ENCODE measurements at places on chromosomes 3 and 15. TPM values are rescaled to one million over a fixed set of nuclear protein-coding genes. Genes with fewer than 3 reads are reported as not detected.
A peak's percentile ranks its signal among the peaks of the same experiment; 100 is the strongest.

DNA sequence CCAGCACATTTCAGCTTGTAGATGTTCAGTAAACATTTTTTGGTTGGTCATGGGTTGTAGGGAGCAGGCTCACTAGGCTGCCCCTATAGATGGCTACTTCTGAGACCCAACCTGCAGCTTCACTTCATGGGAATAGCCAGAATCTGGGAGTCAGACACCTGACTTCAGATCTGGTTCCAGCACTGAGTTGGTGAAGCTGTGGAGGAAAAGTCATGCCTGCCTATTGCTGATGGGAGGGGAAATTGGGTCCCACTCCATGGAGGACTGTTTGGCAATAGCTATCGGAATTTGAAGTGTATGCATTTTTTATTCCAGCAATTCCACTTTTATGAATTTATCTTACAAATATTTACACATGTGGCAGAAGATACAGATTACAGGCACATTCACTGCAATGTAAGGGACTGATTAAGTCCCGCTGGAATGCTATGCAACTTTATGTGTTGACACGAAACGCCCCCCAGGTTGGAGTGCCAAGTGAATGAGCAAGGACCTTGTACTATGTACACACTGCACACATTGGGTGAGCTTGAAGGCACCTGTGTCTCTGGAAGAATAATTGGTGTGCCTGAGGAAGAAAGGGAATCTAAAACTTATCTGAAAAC lies 7.8 kb upstream of the CCR1 start:
- no peak for DNase-seq

DNA sequence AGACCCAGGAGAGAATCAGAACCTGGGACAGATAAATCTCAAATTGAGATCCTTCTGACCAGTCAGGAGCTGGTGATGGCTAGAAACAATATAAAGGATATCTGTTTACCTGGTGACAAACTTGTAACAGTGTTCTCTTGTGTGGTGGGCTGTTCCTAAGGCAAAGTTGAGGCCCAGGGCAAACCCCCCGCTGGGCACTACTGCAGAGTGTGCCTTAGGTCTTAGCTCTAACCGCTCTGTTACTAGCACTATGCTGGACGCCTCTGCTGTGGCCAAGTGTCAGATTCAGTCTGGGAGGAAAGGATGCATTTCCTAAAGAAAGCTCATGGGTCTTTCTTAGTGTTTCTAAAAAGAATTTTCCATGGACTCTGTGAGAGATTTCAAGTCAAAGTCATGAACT lies 146.5 kb upstream of the MEIS2 start:
- no peak for DNase-seq

GRCh38 chr3:150098621-150099020 lies 127.9 kb upstream of the PFN2 start:
- no peak for DNase-seq

GRCh38 chr3:136819731-136820679 lies 1.1 kb downstream of the SLC35G2 start:
- peak; percentile 30 for DNase-seq

DNA sequence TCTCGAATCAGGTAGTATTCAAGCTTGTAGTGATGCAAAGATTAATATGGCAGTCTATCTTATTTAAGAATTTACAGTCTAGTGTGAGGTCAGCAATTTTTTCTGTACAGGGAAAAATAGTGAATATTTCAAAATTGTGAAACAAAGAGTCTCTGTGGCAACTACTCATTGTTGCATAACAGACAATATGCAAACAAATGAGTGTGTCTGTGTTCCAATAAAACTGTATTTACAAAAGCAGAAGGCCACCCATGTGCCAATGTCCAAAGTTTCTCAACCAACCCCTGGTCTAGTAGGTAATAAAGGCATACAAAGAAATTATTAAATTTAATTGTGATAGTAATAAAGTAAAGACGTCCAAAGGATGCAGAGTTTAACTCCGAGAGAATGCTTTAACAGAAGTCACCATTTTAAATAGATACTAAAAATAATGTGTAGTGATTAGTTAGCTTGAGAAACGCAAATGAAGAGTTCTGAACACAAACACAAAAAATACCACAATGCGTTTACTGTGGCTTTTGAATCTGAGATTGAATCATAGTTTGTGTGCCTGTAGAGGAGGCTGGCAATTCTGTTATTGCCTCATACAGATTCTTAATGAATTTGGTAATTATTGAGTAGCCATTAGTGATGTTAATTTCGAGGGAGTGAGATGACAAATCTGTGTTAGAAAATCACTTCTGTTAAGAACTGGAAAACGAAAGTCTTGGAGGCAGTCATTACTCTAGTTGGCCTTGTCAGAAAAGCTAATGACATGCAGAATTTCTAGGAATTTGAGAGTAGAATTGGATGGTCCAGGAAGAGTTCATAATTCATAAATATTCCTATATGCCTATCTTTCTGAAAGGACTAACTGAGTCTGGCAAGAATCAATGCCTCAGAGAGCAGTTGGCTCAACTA lies 48.7 kb downstream of the CADM2 start:
- no peak for DNase-seq

DNA sequence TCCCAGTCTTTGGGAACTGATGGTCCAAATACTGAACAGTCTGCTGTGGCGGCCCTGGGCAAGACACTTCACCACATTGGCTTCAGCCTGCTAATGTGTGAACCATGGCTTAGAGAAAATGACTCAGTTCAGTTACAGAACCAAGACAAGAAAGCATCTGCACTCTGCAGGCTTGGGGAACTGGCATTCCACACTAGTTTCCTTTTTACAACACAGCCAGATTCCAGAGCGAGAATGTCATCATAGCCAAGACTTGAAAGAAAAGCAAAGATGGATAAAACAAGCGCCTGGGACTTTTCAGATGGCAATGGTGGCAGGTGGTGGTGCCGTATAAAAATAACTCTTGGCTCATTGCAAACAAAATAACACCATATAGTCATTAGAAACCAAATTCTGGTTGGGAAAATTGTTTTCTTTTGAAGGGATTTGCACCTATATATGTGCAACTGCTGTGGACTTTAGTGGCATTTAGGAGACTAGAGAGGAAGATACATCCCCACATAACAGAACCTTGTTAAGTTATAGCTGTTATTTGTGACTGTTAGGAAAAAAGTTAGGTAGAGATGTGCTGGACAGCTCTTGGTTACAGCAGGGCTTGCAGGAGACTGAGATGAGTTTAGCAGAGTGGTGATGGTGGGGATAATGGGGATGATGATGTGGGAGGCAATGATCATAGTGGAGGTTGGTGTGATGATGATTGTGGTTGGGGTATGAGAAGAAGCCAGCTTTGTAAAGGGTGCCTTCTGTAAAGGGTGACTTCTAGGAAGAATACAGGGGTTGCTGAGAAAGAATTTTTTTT lies 273.6 kb downstream of the THRB start:
- DNase-seq, result peak; percentile 65

GRCh38 chr3:139476348-139476747 lies at the start of gene RBP2:
RBP2 (minus strand) TSS chr3:139476516; CDS start chr3:139476459, 57 bp downstream.
- DNase-seq, result no peak

- no peak for DNase-seq
Observed at GRCh38 chr3:122186372-122186771, 2.9 kb downstream of the CASR start.

- DNase-seq, result no peak
Observed at GRCh38 chr3:10638466-10638865, 133.1 kb upstream of the ATP2B2 start.

GRCh38 chr3:197440717-197441303 lies 115.0 kb downstream of the BDH1 start:
- DNase-seq, result no peak

DNA sequence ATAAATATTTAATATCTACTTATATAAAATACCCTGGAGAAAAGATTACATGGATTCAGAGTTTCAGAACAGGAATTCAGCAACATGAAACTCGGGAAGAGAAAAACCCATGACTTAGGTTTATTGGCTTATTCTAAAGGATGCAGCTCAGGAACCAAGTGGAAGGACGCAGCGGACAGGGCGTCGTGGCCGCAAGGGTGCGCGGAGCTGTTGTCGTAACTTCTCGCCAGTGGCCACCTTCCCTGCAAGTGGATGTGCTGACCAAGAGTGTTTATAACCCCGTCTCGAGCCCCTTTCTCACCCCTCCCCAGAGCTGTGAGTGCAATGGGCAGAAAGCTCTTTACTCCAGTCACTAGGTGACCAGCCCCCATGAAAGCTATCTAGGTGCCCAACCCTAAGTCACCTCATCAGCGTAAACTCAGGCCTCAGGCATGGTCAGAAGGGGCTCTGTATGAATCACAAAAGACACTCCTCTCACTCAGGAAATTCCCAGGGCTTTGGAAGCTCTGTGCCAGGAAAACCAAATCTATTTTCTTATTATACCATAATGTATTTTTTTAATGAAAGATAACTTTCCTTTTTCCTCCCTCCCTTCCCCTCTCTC lies 77.3 kb downstream of the CHRNA7 start:
- no peak for DNase-seq

GRCh38 chr3:24258727-24259600 lies 235.7 kb downstream of the THRB start:
- no peak for DNase-seq

DNA sequence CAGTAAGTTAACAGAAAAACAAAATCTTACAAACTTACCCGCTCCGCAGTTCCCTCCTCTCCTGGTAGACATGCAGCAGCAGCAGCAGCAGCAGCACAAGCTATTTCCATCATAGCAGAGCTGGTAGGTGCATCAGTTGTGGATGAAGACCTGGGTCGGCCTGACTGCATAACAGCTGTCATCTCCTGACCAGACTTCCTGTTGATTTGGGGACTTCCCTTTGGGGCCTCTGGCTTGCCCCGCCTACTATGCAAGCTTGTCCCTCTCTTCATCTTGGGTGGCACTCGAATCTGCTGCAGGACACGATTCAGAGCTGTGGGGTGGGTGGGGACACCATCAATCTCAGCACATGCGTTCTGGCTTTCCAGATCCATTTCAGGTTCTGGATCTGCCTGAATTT lies 65.7 kb downstream of the TMCC1 start:
- no peak for DNase-seq

DNA sequence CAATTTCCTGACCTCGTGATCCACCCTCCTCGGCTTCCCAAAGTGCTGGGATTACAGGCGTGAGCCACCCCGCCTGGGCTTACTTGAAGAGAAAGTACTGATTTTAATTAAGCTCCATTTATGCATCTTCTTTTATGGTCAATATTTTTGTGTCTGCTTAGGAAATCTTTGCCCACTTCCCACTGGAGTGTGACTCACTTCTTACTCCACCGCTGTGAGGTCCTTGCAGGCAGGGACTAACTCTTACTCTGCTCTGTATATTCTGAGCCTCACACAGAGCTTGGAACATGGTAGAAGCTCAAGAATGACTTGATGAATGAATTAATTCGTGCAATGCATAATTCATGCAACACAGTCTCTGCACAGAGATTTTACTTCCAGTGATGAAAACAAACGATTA lies 2.9 kb upstream of the TM4SF19 start:
- no peak for DNase-seq

- DNase-seq, result no peak
Observed at GRCh38 chr15:90952901-90953677, 1.6 kb upstream of the RCCD1 start.

- no peak for DNase-seq
Observed at GRCh38 chr3:14455571-14456317, 53.3 kb downstream of the SLC6A6 start.

DNA sequence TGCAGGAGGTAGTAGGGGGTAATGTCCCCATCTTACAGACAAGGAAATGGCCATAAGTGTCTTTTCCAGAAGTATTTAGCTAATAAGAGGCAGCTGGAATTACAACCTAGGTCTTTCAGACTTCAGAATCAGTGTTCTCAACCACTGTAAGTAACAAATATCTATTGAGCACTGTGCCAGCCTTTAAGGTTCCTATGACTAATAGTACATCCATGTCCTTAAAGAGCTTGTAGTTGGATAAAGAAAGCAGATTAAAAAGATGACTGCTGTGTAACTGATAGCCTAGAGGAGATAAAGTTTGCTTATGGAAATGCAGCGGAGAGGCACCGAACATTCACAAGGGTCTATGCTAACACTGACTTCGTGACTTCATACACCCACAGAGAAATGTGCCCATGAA lies 136.0 kb downstream of the KCNMB2 start:
- no peak for DNase-seq

DNA sequence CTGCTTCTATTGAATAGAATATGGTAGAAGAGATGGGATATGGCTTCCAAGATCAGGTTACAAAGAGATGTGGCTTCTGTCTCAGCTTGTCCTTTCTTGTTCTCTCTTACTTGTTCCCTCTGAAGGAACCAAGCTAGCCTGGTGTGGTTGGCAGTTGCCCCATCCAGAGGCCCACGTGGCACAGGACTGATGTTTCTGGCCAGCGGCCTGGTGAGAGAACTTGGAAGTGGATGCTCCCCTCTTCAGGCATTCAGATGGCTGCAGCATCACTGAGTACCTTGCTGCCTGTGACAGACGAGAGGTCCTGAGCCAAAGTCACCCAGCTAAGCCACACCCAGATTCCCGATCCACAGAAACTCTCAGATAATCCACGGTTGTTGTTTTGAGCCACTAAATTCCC lies 183.6 kb downstream of the NSMCE3 start:
- no peak for DNase-seq

GRCh38 chr3:13475871-13476590 lies 4.1 kb upstream of the HDAC11 start:
- DNase-seq, result no peak

DNA sequence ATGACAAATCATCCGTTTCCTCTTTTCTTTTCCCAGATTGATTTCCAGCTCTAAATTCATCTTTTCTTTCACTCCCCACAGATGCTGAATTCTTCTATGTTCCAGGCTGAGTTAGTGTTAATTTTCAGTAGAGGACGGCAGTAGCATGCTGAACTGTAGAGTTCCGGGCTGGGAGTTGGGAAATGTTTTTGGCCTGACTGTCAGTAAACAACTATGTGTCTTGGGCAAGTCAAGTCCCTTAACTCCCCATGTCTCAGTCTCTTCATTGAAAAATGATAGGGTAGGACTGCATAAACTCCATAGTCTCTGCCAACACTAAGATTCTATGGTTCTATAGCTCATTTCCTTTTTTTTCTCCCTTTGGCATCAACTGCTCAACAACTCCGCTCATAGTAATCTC lies 333.9 kb downstream of the TIGIT start:
- DNase-seq, result peak; percentile 54

- DNase-seq, result no peak
Observed at GRCh38 chr15:32884146-32884545, 166.3 kb downstream of the GREM1 start.

GRCh38 chr3:184004476-184004875 lies 13.2 kb downstream of the ABCC5 start:
- DNase-seq, result no peak

DNA sequence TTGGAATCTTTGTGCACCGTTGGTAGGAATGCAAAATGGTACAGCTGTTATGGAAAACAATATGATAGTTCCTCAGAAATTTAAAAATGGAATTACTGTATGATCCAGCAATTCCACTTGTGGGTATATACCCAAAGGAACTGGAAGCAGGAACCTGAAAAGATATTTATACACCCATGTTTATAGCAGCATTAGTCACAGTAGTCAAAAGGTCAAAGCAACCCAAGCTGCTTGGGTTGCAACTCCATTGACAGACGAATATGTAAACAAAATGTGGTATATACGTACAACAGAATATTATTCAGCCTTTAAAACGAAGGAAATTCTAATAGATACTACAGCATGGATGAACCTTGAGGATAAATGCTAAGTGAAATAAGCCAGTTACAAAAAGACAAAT lies 35.0 kb upstream of the CAPN3 start:
- DNase-seq, result no peak

CCR1 gene
- 5.0 TPM for total RNA-seq

EEFSEC gene
- 15.8 TPM for total RNA-seq

SHF gene
- 1.5 TPM for total RNA-seq

CPEB1 gene
- 2.4 TPM for total RNA-seq

VEPH1 gene
- not detected for total RNA-seq

GOLGA6L7 gene
- total RNA-seq, result not detected

Measured in uterus (tissue), 4 donors.